ENCODE measurements at places on chromosomes 16 and 17. TPM values are rescaled to one million over a fixed set of nuclear protein-coding genes. Genes with fewer than 3 reads are reported as not detected.

DNA sequence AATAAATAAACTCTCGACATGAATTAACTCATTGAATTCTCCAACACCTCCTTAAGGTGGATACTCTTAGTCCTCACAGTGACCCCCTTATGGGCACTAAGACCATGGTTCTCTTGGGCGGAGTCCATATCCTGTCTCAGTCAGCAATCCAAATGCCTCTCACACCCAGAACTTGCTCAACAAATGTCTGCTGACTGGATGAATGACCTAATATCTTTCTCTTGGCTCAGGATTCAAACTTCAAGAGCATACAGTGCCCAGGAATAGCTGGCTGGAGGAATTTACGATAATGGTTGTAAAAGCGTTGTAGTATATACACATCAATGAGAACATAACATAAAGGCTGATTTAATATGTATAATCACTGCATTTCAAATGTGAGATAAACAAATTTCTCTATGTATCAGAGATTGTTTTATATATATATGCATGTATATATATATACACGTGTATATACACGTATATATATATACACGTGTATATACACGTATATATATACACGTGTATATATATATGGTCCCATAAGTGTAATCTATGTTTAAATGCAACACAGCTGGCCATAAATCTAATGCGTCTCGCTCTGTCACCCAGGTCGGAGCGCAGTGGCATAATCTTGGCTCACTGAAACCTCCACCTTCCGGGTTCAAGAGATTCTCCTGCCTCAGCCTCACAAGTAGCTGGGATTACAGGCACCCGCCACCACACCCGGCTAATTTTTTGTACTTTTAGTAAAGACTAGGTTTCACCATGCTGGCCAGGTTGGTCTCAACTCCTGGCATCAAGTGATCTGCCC lies 6.5 kb upstream of the UBB start:
- no peak overlapping the region for H3K27ac ChIP-seq
- H3K27me3 ChIP-seq: no peaks in the 10 kb centered on the region
- no peaks in the 10 kb centered on the region for H3K36me3 ChIP-seq
- H3K4me3 ChIP-seq: no peak overlapping the region
- DNase-seq: peak; percentile 42

- H3K4me1 ChIP-seq: no peaks in the 10 kb centered on the region
- H3K4me3 ChIP-seq: no peak overlapping the region
- no peaks in the 10 kb centered on the region for H3K36me3 ChIP-seq
- no peak overlapping the region for H3K27ac ChIP-seq
- H3K27me3 ChIP-seq: no peaks in the 10 kb centered on the region
Observed at GRCh38 chr16:9016824-9017223, 53.1 kb upstream of the USP7 start.

DNA sequence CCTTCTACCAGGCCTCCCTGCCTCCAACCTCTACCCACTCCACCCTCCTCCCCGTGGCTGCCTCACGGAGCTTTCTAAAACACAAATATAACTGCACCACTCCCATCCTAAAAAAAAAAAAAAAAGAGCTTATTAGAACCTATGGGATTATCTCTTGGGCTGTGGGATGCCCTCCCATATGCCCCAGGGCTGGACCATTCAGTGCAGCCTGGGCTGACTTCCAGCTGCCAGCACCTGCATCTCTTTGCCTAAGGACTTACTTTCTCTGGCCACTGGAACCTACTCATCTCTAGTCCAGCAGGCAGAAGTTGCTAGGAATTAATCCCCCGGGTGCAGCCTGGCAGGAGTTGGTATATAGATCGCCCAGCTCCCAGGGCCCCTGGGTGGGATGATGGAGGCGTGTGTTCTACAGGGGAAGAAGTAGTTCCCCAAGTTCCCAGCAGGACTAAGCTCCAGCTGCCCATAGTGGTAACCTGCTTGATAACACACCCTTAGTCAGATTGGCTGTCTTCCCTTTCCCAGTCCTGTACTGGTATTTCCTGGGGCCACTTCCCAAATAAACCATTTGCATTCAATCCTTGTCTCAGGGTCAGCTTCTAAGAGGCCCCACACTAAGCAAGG lies 10.3 kb downstream of the MPP3 start:
- no peak for DNase-seq
- H3K27me3 ChIP-seq: no peaks in the 10 kb centered on the region
- no peaks in the 10 kb centered on the region for H3K4me1 ChIP-seq
- no peak overlapping the region for H3K27ac ChIP-seq
- no peak overlapping the region for H3K4me3 ChIP-seq
- no peaks in the 10 kb centered on the region for H3K36me3 ChIP-seq

- H3K4me1 ChIP-seq: no peaks in the 10 kb centered on the region
- H3K36me3 ChIP-seq: no peaks in the 10 kb centered on the region
- no peak overlapping the region for H3K27ac ChIP-seq
Observed at GRCh38 chr16:5502944-5503343, 405.3 kb upstream of the EEF2KMT start.

DNA sequence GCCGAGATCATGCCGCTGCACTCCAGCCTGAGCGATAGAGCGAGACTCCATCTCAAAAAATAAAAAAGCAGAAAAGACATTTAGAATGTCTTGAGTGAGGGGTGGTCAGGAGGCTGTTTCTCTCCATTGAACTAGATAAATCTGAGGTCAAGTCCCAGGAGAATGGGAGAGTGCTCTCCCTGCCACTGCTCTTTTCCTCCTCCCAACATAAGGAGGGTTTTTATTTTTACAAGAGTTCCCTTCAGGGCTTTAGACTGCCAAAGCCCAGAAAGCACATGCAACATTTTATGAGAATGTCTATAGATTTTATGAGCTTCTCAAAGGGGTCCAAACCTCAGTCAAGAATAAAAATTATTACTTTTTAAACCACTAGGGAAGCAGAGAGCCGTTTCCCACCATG lies 1.6 kb downstream of the RND2 start:
- H3K36me3 ChIP-seq: no peaks in the 10 kb centered on the region
- DNase-seq: no peak
- H3K27me3 ChIP-seq: no peaks in the 10 kb centered on the region
- no peak overlapping the region for H3K27ac ChIP-seq
- no peaks in the 10 kb centered on the region for H3K4me1 ChIP-seq
- no peak overlapping the region for H3K4me3 ChIP-seq

Gene COPZ2
- total RNA-seq: 4.3 TPM

Gene DOC2A
- 12.9 TPM for total RNA-seq

Gene CSH1
- not detected for total RNA-seq
